ENCODE measurements at places on chromosomes 5 and 9.

DNA sequence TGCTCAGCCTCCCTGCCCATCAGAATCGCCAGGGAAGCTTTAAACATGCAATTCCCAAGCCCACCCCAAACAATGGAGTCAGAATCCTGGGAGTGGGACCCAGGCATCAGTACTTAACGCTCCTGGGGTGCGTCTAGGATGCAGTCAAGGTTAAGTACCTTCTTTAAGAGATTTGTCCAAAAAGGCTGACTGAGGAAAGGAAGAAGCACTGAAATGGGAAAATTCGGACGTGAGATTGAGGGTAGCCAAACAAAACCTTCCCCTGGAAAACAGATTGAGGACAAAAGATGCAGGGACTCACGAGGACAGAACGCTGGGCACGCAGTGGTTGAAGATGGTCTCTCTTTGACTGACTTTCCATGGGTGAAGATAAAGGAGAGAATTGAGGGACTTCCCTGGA, 143.5 kb downstream of the MTX3 start:
- DNase-seq: no peak

- no peak for DNase-seq
Measured at GRCh38 chr9:90559075-90560073, 83.2 kb downstream of the DIRAS2 start.

DNA sequence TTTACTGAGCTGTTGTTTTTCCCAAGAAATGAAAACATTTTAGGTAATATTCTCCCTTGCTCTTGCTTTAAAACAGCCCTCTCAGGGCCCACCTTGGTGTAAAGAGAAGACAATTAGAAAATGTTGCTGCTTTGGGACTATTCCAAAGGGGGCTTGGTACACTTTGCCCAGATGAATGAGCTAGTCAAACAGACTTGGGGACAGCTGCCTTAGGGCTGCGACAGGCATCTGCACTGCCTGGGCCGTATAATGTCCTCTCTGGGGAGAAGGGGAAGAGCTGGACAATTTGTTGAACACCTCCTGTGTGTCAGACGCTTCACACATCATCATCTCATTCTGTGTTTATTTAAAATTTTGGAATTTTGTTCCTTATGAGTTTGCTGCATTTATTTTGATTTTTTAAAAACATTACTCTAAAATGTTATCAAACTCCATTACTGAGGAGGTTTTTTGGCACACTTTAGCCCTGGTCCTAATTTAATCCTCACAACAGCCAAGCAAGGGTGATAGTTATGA, 28.8 kb downstream of the C5orf58 start:
- no peak for DNase-seq

GRCh38 chr9:98558575-98558974, 150.2 kb downstream of the GABBR2 start:
- no peak for DNase-seq

GRCh38 chr9:124260769-124261603, 3.2 kb downstream of the NEK6 start:
- peak; percentile 40 for DNase-seq

- DNase-seq: no peak
Measured at GRCh38 chr5:160774666-160775315, 77.2 kb downstream of the ATP10B start.

- no peak for DNase-seq
Measured at GRCh38 chr5:105167092-105167491, 1604.5 kb upstream of the NUDT12 start.

DNA sequence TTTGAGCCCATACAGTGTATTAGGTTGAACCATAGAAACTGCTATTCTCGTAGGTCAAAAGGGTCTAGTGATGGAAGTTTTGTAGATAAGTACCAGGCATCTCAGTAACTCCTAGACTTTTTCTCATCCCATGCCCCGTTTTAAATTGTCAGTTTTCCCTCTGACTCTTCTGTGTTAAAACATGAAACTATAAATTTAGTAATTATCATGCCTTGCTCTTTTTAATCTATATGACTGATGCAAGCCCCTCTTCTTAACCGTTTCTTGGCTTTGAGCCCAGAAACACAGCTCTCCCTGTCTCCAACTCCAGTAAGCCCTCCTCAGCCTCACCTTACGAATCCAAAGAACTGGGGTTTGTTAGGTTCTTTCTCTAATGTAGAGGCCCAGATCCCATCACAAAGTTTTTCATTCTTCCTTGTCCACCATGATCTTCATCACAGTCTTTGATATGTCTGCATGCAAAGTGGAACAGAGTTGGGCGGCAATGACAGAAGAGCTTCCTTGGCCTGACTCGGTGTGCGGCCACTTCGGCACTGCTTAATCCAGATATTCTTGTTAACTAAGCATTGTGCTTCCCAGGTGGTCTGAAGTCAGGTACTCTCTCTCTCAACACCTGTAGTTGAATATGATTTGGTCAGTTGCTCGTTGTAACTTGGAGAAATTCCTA, 21.1 kb downstream of the RGMB start:
- DNase-seq: no peak

GRCh38 chr9:137479892-137480685, 21.0 kb upstream of the NSMF start:
- no peak for DNase-seq

DNA sequence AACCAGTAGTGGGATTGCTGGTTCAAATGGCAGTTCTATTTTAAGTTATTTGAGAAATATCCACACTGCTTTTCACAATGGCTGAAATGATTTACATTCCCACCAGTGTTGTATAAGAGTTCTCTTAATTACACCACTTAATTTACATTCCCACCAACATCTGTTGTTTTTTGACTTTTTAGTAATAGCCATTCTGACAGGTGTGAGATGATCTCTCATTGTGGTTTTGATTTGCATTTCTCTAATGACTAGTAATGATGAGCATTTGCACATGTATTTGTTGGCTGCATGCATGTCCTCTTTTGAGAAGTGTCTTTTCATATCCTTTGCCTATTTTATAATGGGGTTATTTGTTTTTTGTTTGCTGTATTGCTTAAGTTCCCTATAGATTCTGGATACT, 688.3 kb downstream of the PRR16 start:
- no peak for DNase-seq

DNA sequence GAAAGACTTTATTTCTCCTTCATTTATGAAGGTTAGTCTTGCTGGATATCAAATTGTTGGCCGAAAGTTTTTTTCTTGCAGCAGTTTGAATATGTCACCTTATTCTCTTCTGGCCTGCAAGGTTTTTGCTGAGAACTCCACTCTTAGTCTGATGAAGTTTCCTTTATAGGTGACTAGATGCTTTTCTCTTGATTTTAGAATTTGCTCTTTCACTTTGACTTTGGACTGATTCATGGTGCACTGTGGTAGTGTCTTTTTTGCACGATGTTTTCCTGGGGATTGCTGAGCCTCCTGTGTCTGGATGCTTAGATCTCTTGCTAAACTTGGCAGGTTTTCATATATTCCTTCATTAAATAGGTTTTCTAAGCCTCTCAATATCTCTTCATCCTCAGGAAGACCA, 12.4 kb downstream of the AHRR start:
- no peak for DNase-seq

DNA sequence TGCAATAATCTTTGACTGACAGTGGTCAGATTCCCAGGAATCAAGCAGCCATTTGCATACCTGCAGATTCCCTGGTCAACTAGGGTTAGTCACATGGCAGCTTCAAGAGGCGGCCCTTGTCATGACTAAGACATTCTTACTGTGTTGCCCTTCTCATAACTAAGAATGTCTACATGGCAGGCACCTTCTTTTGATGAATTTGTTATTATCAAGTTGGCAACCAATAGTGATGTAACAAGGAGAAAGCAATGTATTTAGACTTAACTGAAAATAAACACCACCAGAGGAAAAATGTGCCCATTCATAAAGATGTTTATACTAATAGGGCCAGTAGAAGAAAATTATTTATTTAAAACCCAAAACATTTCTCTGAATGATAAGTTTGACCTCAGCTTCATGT, 215.6 kb downstream of the TLE1 start:
- DNase-seq: no peak

DNA sequence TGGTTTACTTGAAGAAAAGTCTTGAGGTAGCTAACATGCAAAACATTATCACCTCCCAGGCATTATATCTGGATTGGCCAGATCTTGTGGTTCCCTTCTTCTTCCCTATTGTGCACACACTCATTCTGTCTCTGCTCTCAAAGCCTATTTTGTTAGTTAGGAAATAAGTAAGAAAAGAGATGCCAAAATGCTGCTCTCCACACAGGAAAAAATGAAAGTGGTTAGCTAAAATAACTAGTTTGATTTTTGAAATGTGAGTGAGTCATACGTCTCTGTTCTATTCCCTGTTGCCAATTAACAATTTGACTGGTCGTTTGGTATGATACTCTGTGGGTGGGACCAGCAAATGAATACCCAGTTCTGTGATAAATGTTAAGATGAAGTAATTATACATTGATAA, 28.1 kb downstream of the LMNB1 start:
- no peak for DNase-seq
